Activated CD4-positive, alpha-beta T cell treated with anti-CD3 and anti-CD28 coated beads, Interleukin-2, amount 50 U/mL, for 48 hours (primary cell): ENCODE measurements at places on chromosomes 12 and 14.

DNA sequence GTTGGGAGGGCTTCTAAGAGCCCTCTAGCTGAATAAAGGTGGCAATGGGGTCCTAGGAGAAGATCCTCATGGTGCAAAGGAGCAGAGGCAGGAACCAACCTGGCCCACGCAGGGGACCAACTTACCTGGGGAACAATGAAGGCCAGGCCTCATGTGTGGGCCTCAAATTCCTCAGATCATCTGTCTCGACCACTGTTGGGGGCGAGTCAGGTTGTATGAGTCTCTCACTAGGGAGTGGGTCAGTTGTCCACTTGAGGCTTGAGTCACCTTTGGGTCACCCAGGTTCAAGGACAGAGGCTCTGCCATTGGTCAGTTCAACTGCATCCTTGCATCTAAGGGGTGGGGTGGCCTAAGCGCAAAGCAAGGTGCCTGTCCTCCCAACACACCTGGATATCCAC lies 43.7 kb upstream of the BDKRB2 start:
- DNase-seq, result no peak

- peak; percentile 72 for DNase-seq
Measured at GRCh38 chr14:106831322-106831720, 1304.9 kb downstream of the TMEM121 start.

DNA sequence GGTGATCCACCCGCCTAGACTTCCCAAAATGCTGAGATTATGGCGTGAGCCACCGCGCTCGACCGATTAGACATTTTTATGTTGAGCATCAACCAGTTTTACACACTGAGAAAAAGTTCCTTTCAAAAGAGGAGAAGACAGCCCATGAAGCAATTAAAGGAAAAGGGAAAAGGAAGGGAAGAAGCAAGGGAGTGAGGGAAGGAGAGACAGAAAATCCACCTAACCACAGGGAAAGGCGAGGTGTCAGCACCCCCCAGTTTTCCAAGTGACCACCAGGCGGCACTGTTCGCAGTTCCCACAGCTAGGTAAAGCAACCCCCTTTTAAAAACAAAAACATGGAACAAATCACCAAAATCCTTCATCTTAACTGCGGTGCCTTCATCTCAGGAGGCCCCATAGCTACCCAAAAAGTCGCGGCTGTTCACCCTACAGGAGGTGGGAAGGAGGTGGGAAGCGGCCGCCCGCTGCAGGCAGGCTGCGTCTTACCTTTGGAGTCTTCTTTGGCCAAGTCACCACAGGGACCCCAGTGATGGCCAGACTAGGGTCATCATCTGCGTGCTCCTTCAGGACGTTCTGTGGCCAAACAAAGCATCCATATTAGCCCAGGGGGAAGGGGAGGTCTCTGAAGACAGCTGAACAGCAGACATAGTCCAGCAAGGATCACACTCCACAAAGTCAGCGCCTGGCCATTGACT lies 86.6 kb downstream of the KDM2B start:
- peak; percentile 68 for DNase-seq

DNA sequence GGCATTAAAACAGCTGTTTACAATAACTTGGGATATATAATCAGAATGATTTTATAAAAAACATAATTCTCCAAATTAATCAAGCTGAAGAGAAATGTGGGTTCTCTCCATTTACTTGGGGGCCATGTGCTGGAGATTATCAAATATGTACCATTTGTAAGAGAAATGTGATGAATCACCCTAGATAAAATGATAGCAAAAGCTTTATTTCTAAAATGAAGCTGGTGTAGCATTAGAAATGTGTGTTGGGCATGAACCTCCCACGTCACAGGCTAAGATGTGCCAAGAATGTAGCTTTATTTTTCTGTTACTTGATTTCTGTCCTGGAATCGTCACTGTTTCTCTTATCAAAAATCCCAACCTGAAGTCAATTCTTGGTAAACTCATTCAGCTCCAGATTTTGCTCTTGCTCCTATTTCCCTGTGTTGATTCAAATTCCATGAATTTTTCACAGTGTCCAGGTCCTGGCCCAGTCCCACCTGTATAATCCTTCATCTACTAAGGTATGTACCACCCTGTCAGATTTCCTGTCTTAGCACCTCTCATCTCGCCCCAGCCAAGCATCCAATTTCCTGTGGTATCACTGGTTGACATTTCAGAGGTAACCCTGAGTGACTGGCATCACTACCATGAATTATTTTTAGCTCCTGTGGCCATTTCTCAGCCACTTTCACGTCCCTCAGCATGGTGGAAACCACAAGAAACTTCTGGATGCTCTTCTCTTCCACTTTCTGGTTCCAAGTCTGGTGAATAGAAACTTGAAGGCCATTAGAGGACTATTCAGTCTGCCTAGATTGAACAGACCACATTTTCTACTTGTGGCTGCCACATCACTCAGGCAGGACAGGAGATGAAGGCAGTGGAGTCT lies 103.6 kb upstream of the FLRT2 start:
- no peak for DNase-seq

DNA sequence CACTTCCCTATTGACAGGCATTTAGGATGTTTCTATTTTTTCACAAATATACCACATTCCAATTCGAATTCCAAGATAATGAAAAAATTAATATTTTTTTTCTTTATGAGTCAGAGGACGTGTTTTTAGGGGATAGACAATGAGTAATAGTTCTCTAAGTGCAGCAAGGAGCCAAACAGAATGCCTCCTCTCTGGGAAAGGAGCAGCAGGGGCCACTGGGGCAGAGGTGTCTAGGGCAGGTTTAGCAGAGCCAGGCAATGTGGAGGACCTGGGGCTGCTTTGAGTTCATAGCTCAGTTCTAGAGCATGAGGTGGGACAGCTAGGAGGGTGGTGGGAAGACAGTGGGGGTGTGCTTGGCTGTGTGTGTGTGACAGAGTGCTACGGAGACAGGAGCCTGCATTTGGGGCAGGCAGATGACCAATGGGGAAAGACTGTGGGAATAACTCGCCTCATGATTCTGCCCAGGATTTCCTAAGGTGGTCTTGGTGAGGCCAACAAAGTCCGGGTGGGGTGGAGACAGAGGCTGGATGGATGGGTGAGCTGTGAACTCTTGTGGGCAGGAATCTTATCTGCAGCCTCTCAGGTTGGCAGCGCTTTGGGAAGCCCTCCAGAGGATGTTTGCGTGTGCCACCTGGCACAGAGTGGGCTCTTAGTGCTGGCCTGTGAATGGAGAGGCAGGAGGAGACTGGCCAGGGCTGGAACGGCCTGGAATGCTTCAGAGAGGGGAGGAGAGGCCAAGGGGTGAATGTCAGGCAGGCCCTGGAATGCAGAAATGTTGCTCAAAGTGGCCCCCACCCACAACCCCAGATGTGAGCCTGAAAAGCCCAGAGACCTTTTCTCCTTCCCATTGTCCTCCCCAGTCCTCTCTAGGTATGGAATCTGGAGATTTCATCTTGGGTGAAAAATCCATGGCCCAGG lies 2.4 kb upstream of the KRT7 start:
- no peak for DNase-seq

DNA sequence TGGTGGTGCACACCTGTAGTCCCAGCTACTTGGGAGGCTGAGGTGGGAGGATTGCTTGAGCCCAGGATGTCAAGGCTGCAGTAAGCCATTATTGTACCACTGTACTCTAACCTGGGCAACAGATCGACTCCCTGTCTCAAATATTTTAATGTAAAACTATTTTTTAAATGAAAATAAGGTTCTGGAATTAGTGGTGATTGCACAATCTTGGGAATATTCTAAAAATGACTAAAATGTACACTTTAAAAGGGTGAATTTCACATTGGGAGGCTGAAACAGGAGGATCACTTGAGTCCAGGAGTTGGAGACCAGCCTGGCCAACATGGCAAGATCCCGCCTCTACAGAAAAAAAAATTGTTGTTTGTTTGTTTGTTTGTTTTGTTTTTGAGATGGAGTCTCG lies 12.9 kb upstream of the TMBIM6 start:
- DNase-seq, result no peak

DNA sequence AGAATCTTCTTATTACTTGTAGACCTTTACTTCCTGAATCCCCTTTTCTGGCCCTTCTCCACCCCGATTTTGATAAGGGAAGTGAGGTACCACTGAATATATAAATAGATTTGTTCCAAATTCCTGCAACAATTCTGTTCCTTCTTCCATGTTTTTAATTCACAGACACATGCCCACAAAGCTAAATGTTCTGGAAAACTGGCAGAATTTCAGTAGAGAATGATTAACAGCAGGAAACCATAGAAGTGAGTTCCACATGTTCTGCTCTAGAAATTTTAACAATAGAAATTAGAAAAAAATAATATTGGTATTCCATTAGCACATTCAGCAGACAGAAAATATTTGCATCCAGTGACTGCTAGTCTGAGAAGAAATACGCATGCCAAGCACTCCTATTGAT lies 139.6 kb downstream of the SLC2A13 start:
- no peak for DNase-seq

- DNase-seq, result peak; percentile 89
Measured at GRCh38 chr14:49865431-49865859, 12.9 kb upstream of the NEMF start.

DNA sequence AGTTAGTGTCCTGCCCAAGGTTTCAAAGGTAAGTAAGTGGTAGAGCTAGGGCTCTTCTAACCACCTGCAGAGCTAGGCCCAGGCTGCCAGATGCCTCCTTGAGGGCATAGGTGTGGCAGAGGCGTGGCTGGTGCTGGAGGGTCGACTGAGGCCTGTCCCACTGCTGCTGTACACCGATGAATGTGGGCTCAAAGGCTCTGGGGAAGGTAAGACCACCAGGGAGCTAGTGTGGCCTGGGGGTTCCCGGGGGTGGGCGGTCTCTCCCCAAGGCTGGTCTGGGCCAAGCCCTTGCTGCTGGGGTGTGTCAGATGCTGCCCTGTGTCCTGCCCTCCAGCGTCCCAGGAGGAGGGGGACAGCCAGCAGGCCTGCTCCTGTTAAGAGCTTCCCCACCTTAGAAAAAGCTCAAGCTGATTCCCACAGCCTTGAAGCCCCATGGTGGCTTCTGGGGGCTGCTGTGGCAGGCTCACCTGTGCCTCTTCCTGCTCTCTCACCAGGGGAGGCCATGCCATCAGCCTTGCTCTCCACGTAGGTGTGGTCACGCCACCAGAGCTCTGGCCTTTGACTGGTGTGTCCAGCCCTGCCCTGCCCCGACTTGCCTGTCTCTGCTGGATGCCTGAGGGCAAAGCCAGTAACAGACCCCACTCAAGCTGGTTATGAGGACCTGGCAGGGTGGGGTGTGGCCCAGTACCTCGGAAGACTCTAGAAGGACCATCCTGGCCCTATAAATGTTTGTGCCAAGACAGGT lies 36.8 kb downstream of the SH2B3 start:
- DNase-seq, result no peak

DNA sequence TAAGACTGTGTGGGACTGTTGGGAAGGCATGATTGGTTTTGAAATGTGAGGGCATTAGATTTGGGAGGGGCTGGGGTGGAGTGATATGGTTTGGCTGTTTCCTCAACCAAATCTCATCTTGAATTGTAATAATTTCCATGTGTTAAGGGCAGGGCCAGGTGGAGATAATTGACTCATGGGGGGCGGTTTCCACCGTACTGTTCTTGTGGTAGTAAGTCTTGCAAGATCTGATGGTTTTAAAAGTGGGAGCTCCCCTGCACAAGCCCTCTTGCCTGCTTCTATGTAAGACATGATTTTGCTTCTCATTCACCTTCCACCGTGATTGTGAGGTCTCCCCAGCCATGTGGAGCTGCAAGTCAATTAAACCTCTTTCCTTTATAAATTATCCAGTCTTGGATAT lies 76.6 kb upstream of the PPFIA2 start:
- DNase-seq, result peak; percentile 43

DNA sequence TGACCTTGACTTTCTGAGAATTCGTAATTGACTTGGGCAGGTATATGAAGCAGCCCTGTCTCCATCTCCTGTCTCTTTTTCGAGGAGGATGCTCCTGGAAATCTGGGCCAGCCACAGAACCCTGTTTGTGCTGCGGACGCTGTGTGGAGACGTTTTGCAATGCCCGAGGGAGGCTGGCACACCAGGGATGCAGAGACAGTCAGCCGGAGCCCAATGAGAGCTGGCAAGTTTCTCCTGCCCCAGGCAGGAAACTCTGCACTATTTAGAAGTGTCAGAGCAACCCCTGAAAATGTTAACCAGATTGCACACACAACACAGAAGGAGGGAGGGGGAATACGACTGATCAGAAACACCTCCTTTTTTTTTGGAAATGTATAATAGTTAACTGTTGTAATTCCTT lies 103.2 kb upstream of the DYRK2 start:
- DNase-seq, result no peak

GRCh38 chr12:6161124-6161882 lies 36.8 kb upstream of the VWF start:
- no peak for DNase-seq

GRCh38 chr12:116804051-116804450 lies 65.9 kb downstream of the RNFT2 start:
- no peak for DNase-seq

DNA sequence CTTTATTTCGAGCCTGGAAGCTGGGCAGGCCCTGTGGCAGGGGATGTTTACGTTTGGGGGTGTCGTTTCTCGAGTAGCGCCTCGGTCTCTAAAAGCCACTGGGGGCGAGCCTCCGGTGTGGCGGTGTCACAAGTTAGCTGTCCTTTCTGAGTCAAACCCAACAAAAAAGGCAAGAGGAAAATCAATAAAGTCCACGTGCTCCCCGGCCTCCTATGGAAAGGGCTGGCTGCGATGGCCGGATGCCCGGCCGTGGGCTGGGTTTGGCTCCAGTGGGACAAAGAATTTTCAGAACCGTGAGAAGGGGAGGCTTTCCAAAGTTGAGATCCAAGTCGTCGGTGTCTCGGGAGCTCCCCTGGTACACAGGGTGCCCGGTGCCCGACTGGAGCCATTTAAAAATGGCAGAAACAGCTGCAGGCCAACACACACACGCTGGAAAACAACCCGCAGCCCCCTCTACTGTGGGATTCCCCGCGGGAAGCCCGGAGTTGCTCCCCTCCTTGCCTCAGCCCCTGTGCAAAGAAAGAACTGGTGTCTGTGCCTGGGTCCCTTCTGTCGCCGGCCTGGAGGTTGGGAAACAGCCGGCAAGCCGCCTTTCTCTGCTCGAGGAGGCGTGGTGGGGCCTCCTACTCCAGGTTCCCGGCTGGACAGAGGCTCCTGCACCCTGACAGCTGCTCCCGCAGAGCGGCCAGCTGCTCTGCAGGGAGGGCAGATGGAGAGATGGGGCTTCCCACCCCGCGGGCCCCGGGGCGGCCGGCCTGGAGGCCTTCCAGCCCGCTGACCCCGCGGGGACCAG lies 1.9 kb downstream of the BCL7A start:
- DNase-seq, result peak; percentile 30

- no peak for DNase-seq
Measured at GRCh38 chr12:22525426-22525825, 18.9 kb downstream of the C2CD5 start.
